ENCODE measurements at places on chromosomes 6 and 20.

GRCh38 chr6:15365273-15365687, 119.4 kb downstream of the JARID2 start:
- peak; percentile 17 for DNase-seq

DNA sequence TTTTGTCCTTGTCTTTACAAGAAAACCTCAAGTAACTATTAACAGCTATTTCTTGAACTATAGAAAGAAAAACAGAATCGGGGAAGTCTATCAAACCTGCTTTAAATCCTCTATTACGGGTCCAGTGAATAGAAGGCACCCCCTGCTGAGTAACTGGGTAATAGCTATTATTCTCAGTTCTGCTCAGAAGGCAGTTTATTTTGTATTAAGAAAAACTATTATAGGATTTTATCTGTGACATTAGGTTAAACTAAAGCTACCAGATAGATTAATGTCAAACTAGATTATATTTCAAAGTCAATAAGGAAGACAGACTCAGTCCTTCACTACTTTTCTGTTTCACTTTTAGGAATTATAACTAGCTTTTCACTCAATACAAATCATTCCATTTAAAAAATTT, 93.7 kb downstream of the DST start:
- no peak for DNase-seq

- DNase-seq: no peak
These were observed 49.8 kb upstream of the STXBP5 start for GRCh38 chr6:147154454-147154853.

DNA sequence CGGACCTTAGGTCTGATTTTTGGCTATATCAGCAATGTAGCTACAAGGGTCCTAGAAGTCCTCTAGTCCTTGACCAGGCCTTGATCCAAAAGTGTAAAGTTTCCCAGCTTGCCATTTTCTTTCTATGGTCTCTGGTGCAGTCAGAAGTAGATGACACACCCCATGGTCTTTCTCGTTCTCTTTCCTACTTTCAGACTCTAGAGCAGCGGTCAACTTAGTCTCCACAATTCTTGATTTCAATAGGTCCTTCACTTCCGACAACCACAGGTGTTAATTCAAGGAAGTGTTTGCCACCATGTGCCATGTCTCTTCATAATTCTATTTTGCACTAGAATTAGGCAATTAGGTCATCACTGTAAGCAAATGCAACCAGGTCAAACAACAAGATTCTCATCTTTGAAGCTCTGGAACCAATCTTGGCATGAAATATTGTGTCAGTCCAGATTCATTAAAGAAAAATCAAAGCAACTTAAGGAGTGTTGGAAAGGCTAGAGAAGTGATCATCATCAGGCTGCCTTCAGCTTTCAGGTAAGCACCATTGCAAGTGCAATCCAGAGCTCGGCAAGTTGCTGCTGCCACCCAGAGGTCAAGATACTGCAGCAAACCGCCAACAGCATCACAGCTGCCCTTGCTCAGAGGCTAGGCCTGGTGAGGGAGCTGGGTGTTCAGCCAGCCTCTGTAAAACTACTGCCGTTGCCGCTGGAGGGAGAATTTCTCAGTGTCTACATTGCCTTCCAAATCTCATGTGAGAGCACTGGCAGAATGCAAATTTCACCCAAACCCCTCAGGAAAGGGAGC, 5.6 kb upstream of the SYNE1 start:
- no peak for DNase-seq

DNA sequence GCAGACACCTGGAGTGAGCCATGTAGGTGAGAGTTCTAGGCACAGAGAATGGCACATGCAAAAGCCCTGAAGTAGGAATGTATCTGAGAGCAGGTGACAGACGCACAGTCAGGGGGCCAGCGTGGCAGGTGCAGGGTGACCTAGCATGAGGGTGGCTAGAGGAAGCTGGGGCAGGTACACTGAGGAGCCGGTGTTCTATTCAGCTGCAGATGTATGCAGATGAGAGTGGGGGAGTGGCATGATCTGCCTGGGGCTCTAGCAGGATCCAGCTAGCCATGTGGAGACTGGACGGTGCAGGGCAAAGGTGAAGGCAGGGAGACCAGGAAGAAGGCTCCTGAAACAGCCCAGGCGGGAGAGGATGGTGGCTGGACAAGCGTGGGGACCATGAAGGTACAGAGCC, 10.7 kb downstream of the PEDS1 start:
- no peak for DNase-seq

All from activated CD4-positive, alpha-beta T cell treated with anti-CD3 and anti-CD28 coated beads for 4 hours (primary cell).